ENCODE measurements at places on chromosomes 1 and 21. TPM values are rescaled to one million over a fixed set of nuclear protein-coding genes. Genes with fewer than 3 reads are reported as not detected.

SYT6 gene
- 0.10 TPM for total RNA-seq

NFIA gene
- total RNA-seq, result 68.1 TPM

TNFRSF4 gene
- 2.9 TPM for total RNA-seq

WNT2B gene
- total RNA-seq, result 6.1 TPM

OLIG2 gene
- total RNA-seq, result not detected

Measured in tongue (tissue), 3 donors.